ENCODE measurements at places on chromosomes 7 and 10.

- no peak for ATAC-seq
Observed at GRCh38 chr7:77800158-77800557, 1.6 kb downstream of the PHTF2 start.

DNA sequence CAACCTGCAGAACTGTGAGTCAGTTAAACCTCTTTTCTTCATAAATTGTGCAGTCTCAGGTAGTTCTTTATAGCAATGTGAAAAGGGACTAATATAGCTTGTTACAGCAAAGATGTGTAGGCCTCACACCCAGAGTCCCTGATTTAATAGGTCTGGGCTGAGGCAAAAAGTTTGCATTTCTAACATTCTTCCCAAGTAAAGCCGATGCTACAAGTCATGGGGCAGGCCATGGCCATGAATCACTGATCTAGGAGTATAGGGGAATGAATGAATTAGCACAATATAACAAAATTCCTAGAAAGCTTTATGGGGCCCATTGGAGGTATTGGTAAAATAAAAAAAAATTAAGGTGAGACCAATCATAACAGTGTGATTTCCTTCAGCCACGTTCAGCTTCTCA, 11.5 kb upstream of the AASS start:
- no peak for ATAC-seq

GRCh38 chr10:102508506-102508905, 4.7 kb downstream of the SUFU start:
- ATAC-seq: no peak

GRCh38 chr10:77428691-77429395, 208.8 kb downstream of the KCNMA1 start:
- ATAC-seq: peak; percentile 52

GRCh38 chr7:138662076-138662990, 38.8 kb downstream of the SVOPL start:
- ATAC-seq: no peak

GRCh38 chr7:13293264-13294002, 606.0 kb downstream of the ARL4A start:
- ATAC-seq: no peak

GRCh38 chr10:24307696-24308485, 99.0 kb downstream of the KIAA1217 start:
- no peak for ATAC-seq

DNA sequence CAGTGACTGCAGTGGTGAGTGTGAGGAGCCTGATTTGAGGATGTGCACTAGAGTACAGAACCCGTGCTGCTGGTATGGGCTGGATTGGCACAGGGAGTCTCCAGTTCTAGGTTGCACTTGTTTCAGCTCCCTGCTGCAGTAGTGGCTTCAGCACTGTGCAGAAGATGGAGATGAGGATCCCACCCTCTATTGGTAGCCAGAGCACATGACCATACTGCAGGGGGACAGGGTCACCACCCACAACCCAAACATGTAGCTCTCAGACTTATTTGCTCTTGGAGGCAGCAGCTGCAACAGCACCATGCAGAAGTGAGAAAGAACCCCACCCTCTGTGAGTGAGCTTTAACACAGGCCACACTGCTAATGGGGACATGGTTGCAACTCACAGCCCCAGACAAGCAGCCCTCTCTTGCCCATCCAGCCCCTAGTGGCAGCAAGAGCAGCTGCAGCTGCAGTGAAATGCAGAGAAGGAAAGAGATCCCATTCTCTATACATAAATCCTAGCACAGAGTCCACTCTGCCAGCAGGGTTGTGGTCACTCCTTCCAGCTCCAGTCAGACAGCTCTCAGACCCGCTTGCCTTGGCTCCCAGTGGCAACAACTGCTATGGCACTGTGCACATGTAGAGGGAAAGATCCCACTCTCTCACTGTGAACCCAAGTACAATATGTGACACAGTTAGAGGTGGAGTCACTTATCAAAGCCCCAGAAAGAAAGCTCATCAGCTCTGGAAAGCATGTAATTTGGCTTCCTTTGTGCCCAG, 51.4 kb upstream of the SCIN start:
- no peak for ATAC-seq

- no peak for ATAC-seq
Observed at GRCh38 chr7:133668296-133669060, 415.6 kb downstream of the EXOC4 start.

GRCh38 chr7:135178364-135178763, 7.9 kb upstream of the CYREN start:
- ATAC-seq: no peak

GRCh38 chr7:91103363-91103762, 160.9 kb upstream of the FZD1 start:
- no peak for ATAC-seq

GRCh38 chr7:70525991-70526390, 606.0 kb upstream of the GALNT17 start:
- ATAC-seq: no peak

DNA sequence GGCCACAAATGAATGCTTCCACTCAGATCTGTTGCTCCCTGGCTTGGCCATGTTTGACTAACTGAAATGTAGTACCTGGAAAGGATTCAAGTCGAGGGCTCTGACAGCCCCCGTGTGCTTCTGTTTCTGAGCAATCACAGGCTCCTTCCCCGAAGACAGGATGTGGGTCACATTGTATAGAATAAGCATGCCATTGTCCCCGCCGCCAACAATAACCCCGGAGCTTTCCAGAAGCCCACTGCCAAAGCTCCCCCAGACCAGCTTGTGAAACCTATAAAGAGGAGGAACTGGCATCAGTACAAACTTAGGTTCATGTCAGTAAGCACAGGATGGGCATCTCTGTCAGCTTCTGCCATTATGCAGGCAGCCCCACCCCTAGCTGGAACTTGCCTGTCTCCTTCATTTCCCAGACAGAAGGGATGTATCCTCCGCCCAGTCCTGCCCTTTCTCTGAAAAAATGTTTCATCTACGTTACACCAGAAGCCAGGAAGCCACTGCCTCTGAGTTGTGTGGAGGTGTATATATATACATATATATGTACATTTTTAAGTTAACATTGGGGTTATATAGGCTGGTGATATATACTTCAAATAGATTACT, 10.3 kb downstream of the SEC31B start:
- ATAC-seq: no peak

- peak; percentile 8 for ATAC-seq
Observed at GRCh38 chr10:103692952-103693811, 162.2 kb downstream of the SH3PXD2A start.

DNA sequence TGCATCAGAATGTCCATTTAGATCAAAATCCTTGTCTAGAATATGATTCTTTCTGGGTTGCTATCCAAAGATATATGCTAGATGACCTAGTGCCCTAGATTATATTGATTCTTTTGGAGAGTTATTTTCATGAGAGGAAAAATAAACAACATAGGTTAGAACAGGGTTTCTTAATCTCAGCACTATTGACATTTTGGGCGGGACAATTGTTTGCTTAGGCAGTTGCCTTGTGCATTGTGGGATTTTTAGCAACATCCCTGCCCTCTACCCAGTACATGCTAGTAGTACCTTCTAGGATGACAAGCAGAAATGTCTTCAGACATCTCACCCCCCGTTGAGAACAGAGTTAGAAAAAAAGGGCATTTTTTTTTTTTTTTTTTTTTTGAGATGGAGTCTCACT, 25.1 kb upstream of the LAMB1 start:
- no peak for ATAC-seq

DNA sequence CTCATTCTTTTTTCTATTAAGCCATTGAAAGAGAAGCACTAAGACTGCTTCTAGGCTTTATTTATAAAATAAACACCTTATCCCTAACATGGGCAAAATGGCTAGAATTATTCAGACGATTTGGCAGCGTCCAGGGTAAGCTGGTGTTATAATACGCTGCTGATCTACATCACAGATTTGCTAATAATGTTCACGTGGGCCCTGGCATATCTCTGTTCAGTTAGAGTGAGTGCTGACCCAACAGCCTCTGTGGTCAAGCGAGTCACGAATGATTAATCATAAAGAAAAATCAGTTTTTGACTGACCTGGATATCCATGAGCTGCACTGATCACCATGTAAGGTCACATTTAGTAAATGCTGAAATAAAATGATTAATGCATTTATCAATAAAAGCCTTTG, 28.4 kb upstream of the CBLL1 start:
- no peak for ATAC-seq

DNA sequence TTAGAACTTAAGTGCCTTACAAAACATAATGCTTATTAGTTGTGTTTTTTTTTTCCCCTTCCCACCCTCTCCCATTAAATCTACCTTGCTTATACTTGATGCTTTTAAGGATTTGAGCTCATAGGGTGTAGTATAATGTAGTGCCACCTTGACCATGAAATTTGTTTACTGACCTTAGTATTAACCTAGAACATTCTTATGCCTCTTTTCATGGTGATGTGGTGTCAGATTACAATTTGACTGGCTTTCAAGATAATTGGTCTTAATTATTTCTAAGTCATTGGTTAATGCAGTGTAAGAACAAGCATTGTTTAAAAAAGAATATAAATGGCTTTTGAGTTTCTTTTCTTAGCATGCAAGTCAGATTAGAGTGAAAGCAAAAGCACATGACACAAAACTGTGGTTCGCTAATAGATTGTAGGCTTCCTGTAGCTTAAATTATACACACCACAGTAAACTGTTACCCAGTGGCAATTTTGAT, 61.8 kb downstream of the ADD3 start:
- no peak for ATAC-seq

DNA sequence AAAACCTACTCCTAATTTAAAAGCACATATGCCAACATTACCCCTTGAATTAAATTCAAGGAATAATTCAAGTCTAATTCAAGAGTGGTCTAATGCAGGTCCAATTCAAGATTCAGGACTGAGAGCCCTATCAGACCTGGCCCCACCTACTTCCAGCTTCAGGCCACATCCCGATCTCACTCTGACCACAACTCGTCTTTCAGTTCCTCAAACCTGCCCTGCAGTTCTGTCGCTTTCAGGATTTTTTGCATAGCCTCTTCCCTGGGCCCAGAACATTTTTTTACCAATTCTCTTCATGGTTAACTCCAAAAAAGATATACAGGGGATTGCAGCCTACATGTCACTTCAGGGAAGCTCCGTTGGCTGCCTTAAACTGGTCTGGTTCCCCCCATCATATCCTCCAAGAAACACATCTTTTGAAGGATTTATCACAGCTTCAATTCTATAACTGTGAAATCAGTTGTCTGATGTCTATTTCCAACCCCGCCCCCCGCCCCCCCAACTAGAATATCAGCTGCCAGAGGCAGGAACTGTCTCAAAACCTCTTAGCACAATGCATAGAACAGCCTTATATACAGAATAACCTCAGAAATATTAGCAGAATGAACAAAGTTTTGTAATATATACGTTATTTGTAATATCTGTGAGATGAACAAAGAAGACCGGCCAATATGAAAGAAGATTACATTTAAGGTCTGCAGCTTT, 20.8 kb downstream of the CCDC6 start:
- ATAC-seq: no peak

GRCh38 chr10:16545116-16545736, 23.5 kb upstream of the C1QL3 start:
- no peak for ATAC-seq

GRCh38 chr7:95577137-95577536, 19.2 kb downstream of the PDK4 start:
- ATAC-seq: no peak

DNA sequence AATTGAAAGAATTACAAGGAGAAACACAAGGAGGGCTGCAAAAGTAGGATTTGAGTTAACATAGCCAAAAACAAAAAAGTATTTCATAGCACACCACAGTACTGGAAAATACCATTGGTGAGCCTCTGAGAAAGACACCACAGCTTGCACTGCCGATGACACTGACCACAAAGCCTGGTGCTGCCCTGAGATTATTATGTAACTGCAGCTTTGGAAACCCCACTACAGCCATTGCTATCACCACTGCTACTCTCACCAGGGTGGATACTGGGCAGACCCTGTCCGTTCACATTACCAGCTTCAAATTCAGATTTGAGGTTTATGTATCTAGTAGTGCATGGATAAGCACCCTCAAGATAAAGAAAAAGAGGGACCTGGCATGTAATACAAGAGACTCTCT, 1246.7 kb upstream of the SORCS1 start:
- no peak for ATAC-seq

GRCh38 chr7:74306004-74306729, 17.0 kb downstream of the CLIP2 start:
- ATAC-seq: no peak

DNA sequence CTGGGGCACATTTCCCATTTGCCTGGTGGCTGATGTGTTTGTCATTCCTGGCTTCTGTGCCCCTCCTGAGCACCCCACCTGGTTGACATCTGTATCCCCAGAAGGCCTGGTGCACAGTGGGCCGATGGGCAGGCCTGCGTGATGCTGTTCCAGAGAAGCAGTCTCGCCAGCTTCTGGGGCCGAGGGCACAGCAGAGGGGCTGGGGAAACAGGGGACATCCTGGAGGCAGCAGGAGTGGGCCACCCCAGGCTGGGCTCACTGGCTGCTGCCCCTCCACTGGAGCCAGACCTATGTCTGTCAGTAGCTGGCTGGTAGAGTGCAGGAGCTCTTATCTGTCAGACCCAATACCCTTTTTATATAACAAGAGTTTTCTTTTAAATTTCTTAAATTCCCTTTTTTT, 896 bp upstream of the MYL7 start:
- ATAC-seq: no peak

DNA sequence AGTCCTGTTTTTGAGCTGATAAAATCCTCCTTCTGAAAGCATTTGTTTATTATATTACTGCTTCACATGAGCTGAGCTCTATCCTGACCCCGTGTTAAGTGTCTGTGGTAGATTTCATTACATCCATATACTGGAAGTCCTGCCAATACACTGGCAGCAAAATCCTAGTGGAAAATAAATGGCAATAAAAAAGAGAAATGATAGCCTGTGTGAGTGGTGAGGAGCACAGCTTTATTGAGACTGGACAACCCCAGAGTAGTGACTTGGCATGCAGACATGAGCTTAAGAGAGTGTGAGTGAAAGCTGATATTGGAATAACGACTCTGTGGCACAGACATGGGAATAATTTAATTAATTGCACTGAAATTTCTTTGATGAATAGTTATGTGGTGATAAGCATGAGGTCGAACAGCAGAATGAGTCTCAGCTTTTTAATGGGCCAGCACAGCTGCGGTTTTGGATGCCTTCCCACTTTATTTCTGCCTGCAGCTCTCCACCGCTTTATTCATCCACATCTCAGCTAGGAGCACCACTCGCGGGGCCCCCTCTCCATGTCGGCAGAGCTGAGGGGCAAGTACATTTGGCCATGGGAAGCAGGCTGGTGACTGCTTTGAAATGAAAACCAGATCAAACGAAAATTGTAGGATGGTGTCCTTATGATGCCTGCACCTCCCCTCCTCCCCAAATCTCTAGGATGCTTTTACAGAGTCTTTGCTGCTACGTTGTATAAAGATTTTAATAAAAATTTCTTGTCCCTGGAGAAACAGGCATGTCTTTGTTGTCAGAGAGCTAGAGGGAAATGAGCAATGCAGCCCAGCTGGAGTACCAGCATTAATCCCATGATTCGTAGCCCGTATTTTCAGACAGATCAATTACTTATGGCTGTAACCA, 494.3 kb downstream of the AUTS2 start:
- ATAC-seq: no peak

DNA sequence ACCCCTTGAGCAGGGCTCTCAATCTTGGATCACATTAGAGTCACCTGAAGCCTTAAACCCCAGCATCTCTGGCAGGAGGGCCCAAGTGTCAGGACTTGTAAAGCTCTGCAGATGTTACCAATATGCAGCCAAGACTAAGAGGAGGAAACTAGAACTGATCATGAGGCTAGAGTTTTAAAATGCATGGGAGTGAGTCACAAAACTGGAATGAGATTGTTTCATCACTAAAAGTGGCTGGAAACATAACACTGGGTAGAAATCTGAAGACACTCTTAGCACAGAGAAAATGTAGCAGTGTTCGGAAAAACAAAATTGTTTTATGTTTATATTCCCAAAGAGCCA, 63.3 kb upstream of the GHITM start:
- peak; percentile 91 for ATAC-seq
